ENCODE measurements at places on chromosomes 11 and 22. TPM values are rescaled to one million over a fixed set of nuclear protein-coding genes. Genes with fewer than 3 reads are reported as not detected.

- no peak for DNase-seq
These were observed 37.5 kb upstream of the SYN3 start for GRCh38 chr22:33095661-33096060.

DNA sequence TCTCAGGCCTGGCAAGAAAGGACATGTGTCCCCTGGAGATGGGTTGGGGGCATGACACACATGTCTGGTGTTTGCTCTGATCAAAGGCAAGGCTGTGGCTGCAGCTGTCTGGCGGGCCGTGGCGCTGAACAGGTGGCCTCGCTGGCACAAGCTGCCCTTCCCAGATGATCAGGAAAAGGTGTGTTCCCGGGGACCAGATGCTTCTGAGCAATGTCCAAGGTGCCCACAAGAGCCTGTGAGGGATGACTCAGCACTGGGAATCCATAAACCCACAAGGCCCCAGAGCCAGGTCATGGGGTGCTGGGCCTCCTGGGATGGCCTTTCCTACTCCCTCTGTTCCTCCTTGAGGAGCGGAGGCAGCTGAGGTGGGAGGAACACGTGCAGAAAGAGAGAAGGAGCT, 9.7 kb upstream of the LRP5 start:
- no peak for DNase-seq

DNA sequence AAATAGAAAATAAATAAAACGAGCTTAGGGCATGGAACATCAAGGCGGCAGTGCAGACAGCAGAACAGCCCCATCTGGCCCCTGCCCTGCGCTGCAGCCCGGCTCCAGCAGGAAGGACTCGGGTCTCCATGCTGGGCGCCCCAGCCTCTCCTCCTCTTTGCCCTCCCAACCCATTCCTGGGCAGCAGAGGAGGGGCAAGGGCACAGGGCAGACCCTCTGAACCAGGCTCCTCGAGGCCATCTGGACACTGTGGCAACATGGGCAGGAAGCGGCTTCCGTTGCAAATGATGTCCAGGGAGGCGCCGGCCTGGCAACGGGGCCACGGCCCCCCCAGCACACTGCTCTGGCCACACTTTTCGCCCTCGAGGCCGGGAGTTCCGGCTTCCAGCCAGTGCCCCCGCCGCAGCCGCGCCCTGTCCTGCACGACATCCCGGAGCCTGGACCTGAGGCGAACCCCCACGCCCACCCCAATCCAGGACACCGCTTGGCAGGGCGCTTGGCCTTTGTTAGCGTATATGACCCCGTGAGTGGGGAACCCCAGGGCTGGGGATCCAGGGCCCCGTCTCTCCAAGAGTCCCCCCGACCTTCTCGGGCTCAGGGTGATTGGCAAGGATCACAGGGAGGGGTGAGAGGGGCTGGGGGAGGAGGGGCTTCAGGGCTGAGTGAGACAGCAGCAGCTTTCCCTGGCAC, 192.1 kb downstream of the IGLL1 start:
- no peak for DNase-seq

DNA sequence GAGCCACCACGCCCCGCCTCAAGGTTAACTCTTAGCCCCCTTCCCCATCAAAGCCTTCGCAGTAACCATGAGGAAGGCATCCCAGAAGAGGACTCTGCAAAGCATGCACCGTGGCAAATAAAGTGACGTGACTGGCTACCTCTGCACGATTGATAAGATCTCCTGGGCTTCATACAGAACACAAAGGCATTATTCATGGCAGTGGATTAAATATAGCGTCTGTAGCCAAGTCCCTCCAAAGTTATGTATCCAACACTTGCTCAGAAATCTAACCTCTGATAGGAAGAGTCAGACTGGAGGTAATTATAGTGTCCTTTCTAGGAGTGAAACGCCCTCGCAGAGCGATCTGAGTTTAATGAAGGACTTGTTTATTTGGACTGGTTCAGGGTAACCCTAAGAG, 22.4 kb downstream of the CPT1A start:
- DNase-seq, result no peak

DNA sequence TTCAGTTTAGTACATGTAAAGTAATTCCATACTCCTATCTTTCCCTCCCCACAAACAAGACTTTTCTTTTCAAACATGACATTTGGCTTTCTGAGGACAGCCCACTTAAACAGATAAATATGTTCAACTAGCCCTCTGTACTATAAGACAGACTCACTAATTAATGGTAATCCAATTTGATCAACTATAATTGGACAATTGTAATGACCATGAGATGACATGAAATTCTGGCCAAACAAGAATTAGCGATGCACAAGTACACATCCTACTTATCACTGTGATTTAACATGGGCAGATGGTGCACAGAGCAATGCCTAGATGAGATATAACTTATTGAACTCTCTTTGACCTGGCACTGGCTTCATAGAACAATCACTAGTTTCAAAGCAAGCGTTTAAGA, 1033.7 kb upstream of the CCDC90B start:
- no peak for DNase-seq

- DNase-seq, result no peak
These were observed 355.6 kb downstream of the LARGE1 start for GRCh38 chr22:33564683-33565082.

DNA sequence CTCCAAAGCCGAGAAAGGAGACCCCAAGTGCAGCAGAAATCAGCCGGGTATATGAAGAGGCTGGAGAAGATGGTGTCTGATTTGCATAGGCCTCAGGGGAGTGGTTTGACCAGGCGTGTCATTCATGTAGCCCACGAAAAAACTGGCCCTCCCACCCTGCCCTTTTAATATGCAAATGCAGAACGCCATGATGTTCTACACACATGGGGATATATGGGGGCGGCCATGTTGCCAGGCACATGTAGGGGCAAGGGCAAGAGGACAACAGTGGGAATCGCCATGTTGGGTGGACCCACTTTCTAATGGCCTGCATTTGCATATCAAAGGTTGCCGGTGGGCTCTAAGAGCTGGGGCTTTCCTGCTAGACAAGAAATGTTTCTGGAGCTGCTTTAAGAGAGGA, 86.4 kb downstream of the ISX start:
- no peak for DNase-seq

- DNase-seq, result no peak
These were observed 6.7 kb downstream of the JOSD1 start for GRCh38 chr22:38694049-38694448.

DNA sequence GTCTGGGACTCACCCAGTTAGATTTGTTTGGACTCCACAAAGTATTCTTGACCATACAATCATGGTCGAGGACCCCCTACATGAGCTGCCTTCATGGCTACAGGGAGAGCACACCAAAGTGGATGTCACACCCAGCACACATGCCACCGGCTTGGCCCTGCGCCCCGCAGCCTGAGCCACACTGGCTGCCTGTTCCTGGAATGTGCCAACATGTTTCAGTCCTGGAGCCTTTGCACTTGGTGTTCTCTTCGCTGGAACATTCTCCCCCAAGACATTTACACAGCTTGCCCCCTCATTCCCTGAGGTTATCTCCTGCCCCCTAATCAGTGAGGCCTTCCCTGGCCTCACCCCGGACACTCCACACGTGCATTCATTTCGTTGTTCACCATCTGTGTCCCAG, 46.0 kb downstream of the PPARA start:
- DNase-seq, result no peak

DNA sequence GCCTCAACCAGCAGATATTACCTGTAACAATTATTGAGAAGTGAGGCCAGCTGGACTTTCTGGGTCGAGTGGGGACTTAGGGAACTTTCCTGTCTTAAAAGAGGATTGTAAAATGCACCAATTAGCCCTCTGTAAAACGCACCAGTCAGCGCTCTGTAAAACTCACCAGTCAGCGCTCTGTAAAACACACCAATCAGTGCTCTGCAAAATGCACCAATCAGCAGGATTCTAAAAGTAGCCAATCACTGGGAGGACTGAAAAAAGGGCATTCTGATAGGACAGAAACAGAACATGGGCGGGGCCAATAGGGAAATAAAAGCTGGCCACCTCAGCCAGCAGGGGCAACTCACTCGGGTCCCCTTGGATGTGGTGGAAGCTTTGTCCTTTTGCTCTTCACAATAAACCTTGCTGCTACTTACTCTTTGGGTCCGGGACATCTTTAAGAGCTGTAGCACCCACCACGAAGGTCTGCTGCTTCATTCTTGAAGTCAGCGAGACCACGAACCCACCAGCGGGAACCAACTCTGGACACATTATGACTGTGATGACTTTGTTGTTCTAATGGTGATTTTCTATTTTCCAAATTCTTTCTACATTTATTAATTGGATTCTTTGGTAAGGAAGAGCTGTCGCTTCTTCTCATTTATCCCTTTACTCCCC, 40.2 kb upstream of the FGF3 start:
- no peak for DNase-seq

GRCh38 chr11:118903204-118904015, 19.7 kb downstream of the CXCR5 start:
- DNase-seq, result no peak

DNA sequence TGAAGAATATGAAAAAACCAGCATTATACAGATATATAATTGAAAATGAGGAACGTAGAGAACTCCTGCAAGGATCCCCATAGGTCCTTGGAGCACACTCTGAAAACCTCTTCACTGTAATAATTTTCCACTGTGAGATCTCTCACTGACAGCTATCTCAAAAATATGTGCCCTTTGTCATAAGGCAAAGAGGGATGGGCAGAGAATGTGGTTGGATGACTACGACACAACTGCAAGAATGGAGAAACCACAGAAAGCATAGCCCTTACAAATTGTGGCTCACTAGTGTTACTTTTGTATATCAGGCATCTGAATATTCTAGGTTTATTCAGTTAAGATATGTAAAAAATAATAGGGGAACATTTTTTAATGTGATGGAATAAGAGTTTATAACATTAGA, 7.9 kb upstream of the CTSC start:
- DNase-seq, result no peak

DNA sequence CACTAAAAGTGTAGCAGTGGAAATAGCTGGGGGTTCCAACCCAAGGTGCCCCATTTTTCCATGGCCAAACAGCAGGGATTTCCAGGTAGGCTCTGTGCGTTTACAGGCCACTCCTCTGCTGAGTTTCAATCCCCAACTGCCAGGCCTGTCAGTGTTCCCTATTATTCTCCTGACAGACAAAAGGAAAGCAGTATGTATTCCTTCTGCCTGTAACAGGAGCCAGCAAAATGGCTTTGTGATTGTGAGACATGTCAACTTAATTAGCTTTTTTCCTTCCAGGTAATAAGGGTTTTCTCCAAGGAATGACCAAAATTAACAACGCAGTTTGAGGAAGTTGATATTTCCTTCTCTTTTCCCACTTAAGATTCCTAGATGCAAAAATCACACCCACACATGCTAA, 277.1 kb upstream of the MPPED2 start:
- no peak for DNase-seq

ISX gene
- total RNA-seq, result not detected

ACTN3 gene
- total RNA-seq, result not detected

BEST1 gene
- total RNA-seq, result not detected

CDC42BPG gene
- 0.29 TPM for total RNA-seq

KCNJ11 gene
- 1.6 TPM for total RNA-seq

TH gene
- total RNA-seq, result not detected

P4HA3 gene
- not detected for total RNA-seq

INS gene
- not detected for total RNA-seq

UCP3 gene
- 4.1 TPM for total RNA-seq
